Muscle of leg (tissue), 16 donors: ENCODE measurements at places on chromosomes 7 and 10. TPM values are rescaled to one million over a fixed set of nuclear protein-coding genes. Genes with fewer than 3 reads are reported as not detected.

The NPSR1 gene
- 0.31 TPM for total RNA-seq

The CYP2C9 gene
- total RNA-seq = not detected

The CRYGN gene
- 0.09 TPM for total RNA-seq

The ADAM12 gene
- 16.0 TPM for total RNA-seq

The CTAGE4 gene
- total RNA-seq = 0.09 TPM

The INA gene
- 0.13 TPM for total RNA-seq

The HOXA2 gene
- 0.71 TPM for total RNA-seq

The SPDYE9 gene
- 0.04 TPM for total RNA-seq

The HECTD2 gene
- total RNA-seq = 13.5 TPM

The PPP1R9A gene
- 45.0 TPM for total RNA-seq

The TMEM229A gene
- total RNA-seq = not detected

The FAM221A gene
- total RNA-seq = 1.9 TPM

The PBLD gene
- total RNA-seq = 3.9 TPM

The CYP2C18 gene
- total RNA-seq = not detected

The LBX1 gene
- total RNA-seq = 3.3 TPM

The NAT16 gene
- total RNA-seq = not detected

The OR9A2 gene
- total RNA-seq = 0.18 TPM

The GBX1 gene
- total RNA-seq = 0.44 TPM

The ADRB1 gene
- 0.09 TPM for total RNA-seq

The TAS2R3 gene
- total RNA-seq = 1.5 TPM

The GPR15LG gene
- total RNA-seq = not detected

The HOGA1 gene
- 0.89 TPM for total RNA-seq

The TMEM26 gene
- 9.1 TPM for total RNA-seq

The OR6B1 gene
- not detected for total RNA-seq

The TMEM225B gene
- total RNA-seq = 0.89 TPM

The KLF14 gene
- total RNA-seq = 0.98 TPM

The ASB4 gene
- 32.5 TPM for total RNA-seq

The RTKN2 gene
- 2.4 TPM for total RNA-seq

The OR2A1 gene
- total RNA-seq = 0.13 TPM

The PRSS37 gene
- not detected for total RNA-seq

The JAZF1 gene
- total RNA-seq = 12.7 TPM

The CAV2 gene
- 33.6 TPM for total RNA-seq

The EEPD1 gene
- 10.8 TPM for total RNA-seq

The NEUROG3 gene
- not detected for total RNA-seq

The HKDC1 gene
- 0.04 TPM for total RNA-seq

The SRRM3 gene
- 0.31 TPM for total RNA-seq

The SEC31B gene
- total RNA-seq = 5.5 TPM

The LIPK gene
- not detected for total RNA-seq

The PLPP4 gene
- 0.62 TPM for total RNA-seq

The CPED1 gene
- 26.6 TPM for total RNA-seq

The METTL27 gene
- total RNA-seq = 1.7 TPM

The TMEM273 gene
- total RNA-seq = 9.5 TPM

The ZNF727 gene
- 0.44 TPM for total RNA-seq

The FAM204A gene
- 56.1 TPM for total RNA-seq

The ANXA8L1 gene
- not detected for total RNA-seq
